Retinal pigment epithelial cell (primary cell): ENCODE measurements at places on chromosomes 2 and 18.

GRCh38 chr2:46211461-46211860, 85.7 kb upstream of the EPAS1 start:
- DNase-seq, result no peak

- DNase-seq, result peak; percentile 92
These were observed 125.9 kb downstream of the MAIP1 start for GRCh38 chr2:200081236-200081635.

DNA sequence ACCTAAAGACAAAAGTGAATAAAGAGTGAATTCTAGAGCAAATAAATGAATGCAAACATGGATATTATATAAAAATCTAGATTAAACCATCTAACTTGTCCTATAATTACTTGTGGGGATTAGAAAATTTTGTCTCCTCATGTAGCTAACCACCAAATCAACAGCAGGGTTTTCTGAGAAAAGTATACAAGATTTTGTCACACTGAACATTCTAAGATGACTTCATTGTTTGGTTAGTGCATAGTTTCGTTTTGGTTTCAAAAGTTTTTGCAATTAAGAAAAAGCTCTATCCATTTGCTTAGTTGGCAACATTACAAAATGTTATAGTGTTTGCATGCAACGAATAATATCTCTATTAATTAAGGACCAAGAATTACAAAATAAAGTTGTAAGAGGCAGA, 125.0 kb downstream of the LRP2 start:
- no peak for DNase-seq

GRCh38 chr18:34909637-34910364, 131.4 kb upstream of the MAPRE2 start:
- DNase-seq, result no peak

DNA sequence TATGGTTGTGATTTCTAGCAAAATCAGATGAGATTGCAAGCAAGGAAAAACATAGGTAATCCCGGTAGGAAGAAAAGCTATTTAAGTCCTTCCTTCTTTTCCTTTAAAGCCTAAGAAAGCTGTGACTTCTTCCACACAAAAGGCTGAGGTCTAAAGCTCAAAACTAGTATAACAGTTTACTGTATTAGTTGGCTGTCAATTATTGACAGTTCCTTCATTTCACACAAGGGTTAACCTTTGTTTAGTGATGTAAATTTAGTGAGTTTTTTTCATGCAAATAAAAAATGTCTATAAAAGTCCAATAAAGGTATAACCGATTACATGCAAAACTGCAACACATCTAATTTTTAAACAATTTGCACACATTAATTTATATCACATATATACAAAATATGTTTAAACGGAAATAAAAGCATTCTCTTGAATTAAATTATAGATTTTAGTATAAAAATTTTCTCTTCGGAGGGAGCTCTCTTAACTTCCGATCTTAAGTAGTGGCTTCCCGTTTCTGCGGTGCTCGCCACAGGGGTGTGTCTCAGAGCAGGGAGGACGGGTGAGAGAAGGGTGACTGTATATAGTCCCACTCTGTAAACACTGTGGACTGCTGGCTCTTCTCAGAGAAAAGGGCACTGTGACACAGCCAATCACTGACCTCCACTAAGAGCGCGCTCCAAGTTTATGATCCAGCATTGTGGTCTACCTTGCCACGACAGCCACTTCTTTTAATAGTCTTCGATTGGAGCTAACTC, 33.4 kb downstream of the TTR start:
- DNase-seq, result no peak

- no peak for DNase-seq
These were observed 14.4 kb downstream of the COPS9 start for GRCh38 chr2:240121675-240122074.

GRCh38 chr2:65062843-65063825, 6.9 kb downstream of the CEP68 start:
- DNase-seq, result no peak

DNA sequence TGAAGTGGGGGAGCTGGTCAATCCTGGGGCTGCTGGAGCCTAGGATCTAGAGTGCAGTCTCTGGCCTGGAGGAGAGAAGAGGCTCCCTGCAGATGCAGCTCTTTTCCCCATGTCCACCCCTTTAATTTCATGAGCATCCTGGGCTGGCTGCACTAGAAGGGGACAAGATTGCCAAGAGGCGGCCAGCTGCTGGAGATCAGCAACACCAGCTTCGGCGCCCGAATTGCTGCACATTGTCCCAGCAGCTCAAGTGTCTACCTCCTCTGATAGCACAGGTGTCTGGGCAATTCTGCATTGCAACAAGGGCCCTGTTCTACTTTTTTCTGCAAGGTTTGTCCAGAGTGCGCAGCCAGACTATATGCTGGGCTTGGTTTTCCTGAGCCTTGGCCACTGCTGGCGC, 125.7 kb downstream of the AGAP1 start:
- DNase-seq, result no peak

GRCh38 chr2:180677200-180677599, 303.2 kb upstream of the UBE2E3 start:
- no peak for DNase-seq

GRCh38 chr2:44120428-44120827, 48.2 kb upstream of the PPM1B start:
- no peak for DNase-seq

DNA sequence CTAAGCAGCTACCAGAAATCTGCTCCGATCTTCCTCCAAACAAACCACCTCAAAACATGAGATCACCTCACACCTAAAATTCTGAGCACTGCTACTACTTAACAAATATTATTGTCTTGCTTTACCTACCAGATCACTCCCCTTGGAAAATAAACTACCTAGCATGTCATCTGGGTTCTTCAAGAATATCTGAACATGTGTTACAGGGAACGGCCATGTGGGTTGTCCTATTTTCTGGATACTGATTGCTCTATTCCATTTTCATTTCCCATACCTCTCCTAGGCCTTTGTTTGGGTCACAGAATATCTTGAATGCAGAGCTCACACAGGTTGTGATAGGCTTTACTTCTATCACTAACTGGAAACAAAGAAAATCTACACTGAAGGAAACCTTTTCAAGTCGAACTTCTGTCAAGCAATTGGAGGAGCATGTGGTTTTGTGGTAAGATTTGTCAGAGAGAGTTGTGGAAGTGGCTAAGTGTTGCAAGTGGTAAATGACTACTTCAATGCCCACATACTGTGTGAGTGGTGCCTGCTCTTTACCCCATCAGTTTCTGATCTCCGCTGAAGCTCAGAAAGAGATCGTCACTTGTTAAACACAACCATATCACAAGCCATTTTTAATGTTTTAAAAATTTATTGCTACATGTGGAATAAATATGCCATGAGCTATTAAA, 739.1 kb upstream of the ZEB2 start:
- DNase-seq, result no peak

- DNase-seq, result no peak
These were observed 37.5 kb upstream of the TTN start for GRCh38 chr2:178844701-178845100.

- DNase-seq, result no peak
These were observed at the start of gene TTL for GRCh38 chr2:112481528-112482233. Gene TTL, plus strand, starts transcription at chr2:112482156. Its CDS starts 189 bp downstream, at chr2:112482345.

DNA sequence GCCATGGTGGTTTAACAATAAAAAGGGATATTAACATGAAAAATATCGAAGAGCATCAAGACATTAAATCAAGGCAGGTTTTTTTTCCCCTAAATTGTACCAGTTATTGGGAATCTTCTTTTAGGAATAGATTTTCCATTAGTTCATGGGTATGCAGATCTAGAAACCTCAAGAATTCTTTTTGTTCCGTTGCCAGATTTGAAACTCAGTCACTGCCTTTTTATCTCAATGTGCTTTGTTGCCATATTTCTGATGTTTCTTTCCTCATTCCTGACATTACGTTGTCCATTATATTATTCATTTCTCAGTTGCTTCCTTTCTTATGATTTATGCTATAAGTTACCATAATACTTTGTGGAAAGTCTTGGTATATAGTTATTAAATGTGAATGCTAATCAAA, 162.2 kb downstream of the CD226 start:
- DNase-seq, result no peak

GRCh38 chr2:144443837-144444817, 75.8 kb downstream of the ZEB2 start:
- DNase-seq, result no peak

DNA sequence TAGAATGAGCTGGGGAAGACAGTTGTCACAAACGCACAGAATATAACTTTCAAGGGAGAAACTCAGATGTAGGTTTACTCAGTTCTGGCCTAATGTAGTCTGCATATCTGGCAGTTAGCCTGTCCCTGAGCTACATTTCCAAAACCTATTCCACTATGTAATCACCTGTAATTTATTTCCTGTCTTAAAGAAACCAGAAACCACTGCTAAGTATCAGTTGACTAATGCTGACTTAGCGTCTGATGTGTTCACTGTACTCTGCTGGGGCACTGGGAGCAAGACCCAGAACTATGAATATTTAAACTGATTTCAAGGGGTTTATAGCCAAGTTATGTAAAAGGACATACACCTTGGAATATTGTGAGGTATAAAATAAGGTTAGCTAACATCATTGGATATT, 1995.2 kb upstream of the PIK3C3 start:
- no peak for DNase-seq

- DNase-seq, result no peak
These were observed 17.9 kb downstream of the ANTXR1 start for GRCh38 chr2:69030800-69031428.

DNA sequence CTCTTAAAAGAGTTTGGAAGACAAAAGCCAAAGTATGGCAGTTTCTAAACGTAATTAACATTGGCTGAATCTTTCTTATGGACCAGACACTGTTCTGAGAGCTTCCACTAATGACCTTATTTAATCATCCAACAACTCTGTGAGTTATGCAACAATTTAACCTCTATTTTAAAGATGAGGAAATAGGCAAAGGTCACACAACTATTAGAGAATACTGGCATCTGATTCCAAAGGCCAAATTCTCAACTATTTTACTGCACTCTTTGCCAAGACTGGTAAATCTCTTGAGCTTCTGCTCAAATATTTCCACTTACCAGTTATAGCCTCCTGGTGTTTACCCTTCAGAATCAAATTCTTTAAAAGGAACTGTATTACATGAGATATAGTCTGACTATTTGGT, 42.1 kb upstream of the ERMN start:
- no peak for DNase-seq
